NCI-H1105 (cell line): ENCODE measurements at places on chromosomes 4 and X.

- no peak for DNase-seq
Observed at GRCh38 chr4:165991325-165992180, 118.5 kb downstream of the TLL1 start.

GRCh38 chr4:90946945-90947344, 819.8 kb downstream of the CCSER1 start:
- DNase-seq = no peak

GRCh38 chr4:165915215-165915614, 42.2 kb downstream of the TLL1 start:
- DNase-seq = no peak

DNA sequence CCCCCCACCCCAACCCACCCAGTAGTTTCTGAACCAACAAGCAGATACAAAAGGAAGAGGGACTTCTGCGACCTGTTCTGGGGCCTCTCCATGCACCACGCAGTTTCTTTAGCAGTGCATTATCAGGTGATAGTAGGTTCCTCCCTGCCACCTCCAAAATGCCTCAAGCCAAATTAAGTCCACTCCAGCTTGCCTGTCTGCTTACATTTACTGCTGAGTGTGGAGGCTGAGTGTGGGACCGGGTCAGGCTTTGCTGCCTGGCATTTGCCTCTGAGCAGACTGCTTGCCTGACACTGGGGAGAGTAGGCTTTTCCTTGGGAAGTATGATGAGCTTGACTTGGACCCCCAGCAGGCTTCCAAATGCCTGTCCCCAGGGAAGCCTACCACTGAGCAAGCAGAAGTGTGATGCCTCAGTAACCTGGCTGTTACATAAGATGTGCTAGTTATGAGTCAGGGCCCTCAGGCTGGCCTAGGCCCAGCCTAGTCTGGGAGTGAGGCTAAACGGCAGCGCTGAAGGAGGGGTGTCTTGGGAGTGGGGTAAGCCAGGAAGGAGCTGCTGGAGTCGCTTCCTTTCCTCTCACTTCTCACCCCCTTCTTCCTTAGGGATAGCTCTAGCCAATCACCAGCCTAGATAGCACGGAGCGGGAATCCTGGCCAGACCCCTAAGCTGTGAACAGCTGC, 9.0 kb downstream of the TSC22D3 start:
- DNase-seq = no peak

GRCh38 chr4:169079942-169080827, 70.1 kb upstream of the CBR4 start:
- no peak for DNase-seq
